ENCODE measurements at places on chromosomes 11 and 22.

DNA sequence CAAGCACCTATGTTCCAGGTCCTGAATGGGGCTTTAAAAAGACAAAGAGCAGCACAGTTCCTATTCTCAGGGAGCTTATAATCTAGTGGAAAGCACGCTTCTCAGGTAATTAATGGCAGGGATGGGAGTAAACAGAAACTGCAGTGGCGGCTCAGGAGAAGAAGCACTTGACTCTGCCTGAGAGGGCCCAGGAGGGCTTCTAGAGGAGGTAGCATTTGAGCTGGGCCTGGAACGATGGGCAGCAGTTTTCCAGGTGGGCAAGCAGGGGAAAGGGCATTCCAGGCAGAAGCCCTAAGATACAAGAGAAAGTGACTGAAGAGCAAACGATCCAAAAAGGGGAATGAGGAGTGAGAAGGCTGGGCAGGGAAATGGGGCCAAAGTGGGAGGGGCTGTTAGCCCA lies 37.1 kb upstream of the CHST1 start:
- DNase-seq = no peak

DNA sequence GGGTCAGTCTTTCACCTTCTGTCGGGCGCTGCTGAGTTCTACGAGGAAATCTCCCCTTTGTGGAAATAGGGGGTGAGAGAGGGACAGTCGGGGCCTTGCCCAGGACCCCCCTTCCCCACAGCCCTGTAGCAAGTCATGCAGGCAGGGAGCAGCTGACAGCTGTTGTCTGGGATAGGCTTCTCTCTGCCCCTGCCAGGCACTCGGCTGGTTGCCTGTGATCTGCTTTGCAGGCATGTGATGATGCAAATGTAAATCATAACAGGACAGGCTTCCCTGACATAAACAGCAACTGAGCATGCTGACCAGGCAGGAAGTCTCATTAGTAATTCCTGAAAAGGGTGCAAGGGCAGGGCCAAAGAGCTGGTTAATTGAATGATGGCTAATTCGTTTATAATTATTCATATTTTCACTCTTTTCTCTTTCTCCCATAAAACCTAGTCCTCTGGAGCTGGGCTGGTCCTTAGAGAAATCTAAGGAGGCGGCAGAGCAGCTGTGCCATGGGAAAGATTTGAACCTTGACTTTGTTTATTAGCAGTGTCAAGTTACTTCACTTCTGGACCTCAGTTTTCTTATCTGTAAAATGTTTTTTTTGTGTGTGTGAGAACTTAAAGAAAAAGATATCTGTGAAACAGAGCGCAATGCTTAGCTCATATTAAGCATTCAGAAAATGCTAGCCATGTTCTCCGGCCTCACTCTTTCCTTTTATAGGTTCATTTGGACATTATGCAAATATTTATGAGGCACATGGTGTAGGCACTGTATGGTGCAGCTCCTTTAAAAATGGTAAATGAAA lies 129.7 kb downstream of the LDLRAD3 start:
- no peak for DNase-seq

GRCh38 chr22:36237462-36238372 lies 1.6 kb downstream of the APOL2 start:
- no peak for DNase-seq

DNA sequence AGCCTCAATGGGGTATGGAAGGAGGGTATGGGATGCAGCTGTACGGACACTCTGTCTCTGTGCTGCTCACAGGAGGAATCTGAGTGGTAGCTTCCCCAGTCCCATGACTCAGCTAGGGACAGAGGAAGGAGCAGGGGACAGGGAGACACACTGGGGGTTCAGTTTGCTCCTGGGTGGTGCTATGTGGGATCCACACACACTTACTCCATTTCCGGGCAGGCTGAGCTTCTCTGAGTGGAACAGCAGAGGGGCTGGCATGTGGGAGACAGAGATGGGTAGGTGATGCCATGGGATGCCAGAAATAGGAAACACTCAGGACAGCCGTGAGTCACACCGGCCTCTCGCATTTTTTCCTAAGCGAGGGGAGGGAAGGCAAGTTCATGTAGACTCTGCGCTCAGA lies 59.2 kb upstream of the KIRREL3 start:
- no peak for DNase-seq

- DNase-seq = no peak
Observed at GRCh38 chr22:29517215-29517908, 36.2 kb downstream of the THOC5 start.

GRCh38 chr22:37690901-37691504 lies 4.9 kb downstream of the NOL12 start:
- no peak for DNase-seq

DNA sequence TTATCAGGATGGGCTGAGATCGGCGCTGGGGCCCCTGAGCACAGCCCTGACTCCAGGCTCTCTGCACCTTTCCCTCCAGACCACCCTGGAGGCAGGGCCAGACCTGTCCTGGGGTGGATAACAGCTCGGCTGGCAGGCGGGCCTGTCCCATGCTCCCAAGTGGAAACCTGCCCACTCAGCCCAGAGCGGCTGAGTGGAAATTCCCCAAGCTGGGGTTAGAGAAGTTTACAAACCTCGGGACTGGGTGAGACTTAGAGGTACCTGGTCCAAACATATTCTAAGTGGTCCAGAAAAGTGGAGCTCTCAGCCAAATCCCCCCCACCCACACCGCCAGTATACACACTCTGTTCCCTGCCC lies 4.8 kb upstream of the FXYD2 start:
- DNase-seq = no peak

DNA sequence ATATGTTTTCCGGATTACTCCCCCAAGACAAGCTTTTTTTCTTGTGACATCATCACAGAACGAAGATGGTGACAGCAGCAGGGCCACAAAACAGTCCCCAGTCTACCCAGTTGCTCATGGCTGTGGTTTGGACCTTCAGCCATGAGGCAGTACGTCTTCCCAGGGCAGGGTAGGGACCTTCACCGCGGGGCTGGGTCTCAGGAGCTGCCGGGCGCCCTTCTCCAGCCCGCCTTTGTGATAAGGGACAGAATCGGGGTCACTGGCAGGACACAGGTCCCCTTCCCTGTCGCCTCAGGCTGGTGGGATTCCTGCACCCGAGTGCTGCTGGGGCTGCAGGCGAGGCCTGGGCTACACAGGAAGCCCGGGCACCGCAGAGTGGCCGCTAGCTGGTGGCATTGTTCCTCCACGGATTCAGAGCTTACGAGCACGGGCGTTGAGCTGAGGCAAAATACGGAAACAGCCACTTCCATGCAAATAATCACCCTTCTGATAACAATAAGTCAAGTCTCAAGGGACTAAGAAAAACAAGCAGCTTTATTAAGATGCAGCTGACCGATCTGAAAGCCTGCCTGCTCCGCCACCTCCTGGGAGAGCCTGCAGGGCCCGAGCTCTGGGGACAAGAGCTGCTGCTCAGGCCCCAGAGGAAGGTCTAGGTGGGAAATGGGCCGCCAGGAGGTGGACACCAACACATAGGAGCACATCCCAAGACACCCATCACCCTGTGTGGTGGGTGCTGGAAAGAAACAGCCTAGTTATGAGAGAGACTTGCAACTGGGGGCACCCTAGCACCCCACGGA lies 12.3 kb downstream of the TBX1 start:
- DNase-seq = peak; percentile 48

- DNase-seq = no peak
Observed at GRCh38 chr11:69122630-69123431, 32.9 kb upstream of the SMIM38 start.

DNA sequence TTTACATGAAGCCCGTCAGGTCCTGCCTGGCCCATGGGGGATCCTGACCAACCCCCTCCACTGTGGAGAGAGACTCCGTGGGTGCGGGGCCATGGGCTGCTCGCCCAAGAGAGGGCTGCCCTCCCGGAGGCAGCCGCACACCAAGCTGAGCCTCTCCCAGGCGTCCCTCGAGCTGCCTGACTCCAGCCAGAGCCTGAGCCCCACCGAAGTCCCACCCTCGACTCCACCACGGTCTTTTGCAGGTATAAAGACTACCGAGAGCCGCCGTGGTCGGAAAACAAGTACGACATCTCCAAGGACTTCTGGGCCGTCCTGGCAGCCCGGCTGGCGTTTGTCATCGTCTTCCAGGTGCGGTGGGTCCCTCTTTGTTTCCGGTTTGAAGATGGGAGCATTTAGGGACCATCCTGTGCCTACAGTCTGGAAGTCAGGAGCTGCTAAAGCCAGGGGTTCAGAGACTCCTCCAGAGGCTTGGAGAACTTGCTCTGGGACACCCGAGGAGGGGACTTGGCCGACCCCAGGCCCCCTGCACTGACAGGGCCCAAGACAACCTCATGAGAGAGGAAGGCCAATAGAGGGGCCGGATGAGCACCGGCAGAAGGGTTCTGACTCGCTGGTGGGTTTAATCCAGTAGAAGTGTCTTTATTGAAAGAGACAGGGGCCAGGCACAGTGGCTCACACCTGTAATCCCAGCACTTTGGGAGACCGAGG lies 17.6 kb upstream of the FADD start:
- DNase-seq = no peak

- DNase-seq = no peak
Observed at GRCh38 chr11:58888579-58888978, 44.1 kb upstream of the GLYATL2 start.

DNA sequence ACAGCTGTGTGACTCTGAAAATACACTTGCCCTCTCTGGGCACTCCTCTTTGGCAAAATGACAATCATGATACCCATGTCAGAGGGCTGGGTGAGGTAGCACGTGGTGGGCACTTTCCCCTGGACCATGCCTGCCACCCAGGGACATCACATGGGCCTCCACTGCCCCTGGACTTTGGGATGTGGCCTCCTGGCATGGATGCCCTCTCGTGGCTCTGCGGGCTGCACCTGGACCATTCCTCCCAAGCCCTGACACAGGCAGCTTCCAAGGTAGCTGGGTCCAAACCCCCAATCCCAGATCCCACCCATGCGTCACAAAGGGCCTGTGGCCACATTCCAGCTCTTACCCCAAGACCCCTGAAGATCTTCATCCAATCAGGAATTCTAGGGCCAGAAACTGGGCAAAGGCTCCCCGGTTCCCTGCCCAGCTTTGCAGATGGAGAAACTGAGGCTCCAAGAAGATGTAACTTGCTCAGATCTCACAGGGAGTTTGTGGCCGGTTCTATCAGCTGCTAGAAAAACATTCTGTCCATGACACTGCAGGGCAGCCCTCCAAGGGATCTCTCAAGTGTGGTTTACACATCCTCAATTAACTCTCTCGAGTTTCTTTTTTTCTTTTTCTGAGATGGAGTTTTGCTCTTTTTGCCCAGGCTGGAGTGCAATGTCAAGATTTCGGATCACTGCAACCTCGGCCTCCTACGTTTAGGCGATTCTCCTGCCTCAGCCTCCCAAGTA lies 35.4 kb upstream of the CYB5R3 start:
- DNase-seq = no peak

GRCh38 chr22:49896201-49896600 lies 22.0 kb downstream of the ALG12 start:
- DNase-seq = no peak

GRCh38 chr11:81487109-81487508 lies 1246.6 kb downstream of the FAM181B start:
- DNase-seq = no peak

- no peak for DNase-seq
Observed at GRCh38 chr11:45385844-45386243, 99.7 kb upstream of the SYT13 start.

- peak; percentile 15 for DNase-seq
Observed at GRCh38 chr11:111417011-111417765, 38.1 kb upstream of the POU2AF1 start.

DNA sequence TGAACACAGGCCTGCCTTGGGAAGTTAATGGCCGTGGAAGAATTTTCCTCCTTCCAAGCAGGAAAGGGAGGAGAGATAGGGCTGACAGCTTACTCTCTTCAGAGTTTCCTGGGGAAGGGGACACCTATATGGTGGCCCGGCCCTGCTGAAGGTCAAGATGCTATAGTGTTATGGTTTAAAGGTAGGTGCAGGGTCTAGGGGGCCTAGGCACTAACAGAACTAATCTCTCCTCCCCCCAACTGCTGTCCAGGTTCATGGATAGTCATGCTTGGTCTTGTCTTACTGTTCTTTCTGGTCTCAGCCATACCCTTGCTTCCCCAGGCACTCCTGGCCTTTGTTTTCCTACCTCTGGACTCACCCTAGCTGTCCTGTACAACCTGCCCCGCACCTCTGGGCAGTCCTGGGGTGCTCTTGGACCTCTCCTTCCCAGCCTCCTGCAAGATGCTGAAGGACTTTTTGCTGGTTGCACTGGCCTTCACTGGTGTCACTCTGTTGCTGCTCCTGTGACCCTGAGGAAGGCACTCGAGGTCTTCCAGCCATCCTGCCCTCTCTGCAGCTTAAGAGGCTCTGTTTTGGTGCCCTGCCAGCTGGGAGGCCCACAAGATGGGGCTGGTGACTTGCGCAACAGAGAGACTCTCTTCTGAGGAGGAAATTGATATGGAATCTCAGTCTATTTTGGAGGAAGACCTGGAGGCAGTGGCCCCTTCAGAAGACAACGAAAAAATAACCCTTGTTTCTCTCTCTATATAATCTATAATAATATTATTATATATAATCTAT lies 17.9 kb downstream of the SEC14L3 start:
- peak; percentile 11 for DNase-seq

DNA sequence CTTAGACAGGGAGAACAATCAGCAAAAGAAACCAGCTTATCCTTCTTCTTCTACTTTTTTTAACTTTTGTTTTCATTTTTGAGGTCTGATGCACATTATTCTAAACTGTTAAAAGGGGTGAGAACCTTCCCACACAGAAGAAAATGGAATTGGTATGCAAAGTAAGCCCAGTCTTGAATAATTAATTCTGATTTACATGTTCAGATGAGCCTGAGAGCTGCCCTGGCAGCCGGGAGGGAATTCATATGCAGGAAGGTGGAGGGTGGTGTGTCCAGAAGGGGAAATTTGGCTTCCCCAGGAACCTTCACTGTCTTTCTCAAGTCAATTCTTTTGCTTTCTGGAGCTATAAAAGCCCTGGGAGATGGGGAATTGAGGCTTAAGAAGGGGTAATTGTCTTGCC lies 181.0 kb downstream of the INSC start:
- DNase-seq = no peak

- DNase-seq = peak; percentile 16
Observed at GRCh38 chr11:110467556-110467955, 37.8 kb downstream of the FDX1 start.

- peak; percentile 49 for DNase-seq
Observed at GRCh38 chr11:61815790-61816735, 740 bp downstream of the FADS1 start.

GRCh38 chr22:34784056-34784455 lies 281.9 kb upstream of the ISX start:
- no peak for DNase-seq

DNA sequence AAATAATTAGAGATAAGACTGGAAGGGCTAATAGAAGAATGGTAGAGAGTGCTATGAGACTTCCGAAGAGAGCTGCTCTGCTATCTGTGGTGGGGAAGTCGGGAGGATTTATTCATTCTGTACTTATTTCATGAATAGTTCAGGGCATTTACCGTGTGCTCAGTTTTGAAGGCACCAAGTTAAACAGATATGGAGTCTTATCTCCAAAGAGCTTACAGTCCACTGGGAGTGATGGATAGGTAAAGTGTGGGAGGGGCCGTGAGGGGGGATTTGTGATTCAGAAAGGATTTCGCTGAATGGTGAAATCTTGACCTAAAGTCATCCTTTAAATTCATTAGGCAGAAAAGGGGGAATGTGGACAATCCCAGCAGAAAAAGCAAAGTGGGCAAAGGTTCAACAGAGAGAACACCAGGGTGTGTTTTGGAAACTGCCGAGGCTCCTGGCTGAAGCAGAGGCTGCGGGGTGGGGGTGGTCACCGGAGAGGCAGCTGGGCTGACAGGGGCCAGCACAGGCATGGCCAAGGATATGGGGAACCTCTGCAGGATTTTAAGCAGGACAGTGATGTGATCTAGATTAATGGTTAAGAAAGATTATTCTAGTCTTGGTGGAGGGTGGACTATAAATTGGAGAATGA lies 91.2 kb downstream of the UBASH3B start:
- DNase-seq = no peak

Measured in Kasumi-1 (cell line).